Kidney (tissue), 22 donors: ENCODE measurements at places on chromosomes 13 and 19. TPM values are rescaled to one million over a fixed set of nuclear protein-coding genes. Genes with fewer than 3 reads are reported as not detected.

- H3K27me3 ChIP-seq: no peaks in the 10 kb centered on the region
- H3K27ac ChIP-seq: no peak overlapping the region
- H3K36me3 ChIP-seq: peaks cover under 1% of the 10 kb centered on the region
- no peaks in the 10 kb centered on the region for H3K4me1 ChIP-seq
- no peak for DNase-seq
- no peak overlapping the region for H3K4me3 ChIP-seq
These were observed 21.8 kb downstream of the DCAF15 start for GRCh38 chr19:13974073-13974472.

DNA sequence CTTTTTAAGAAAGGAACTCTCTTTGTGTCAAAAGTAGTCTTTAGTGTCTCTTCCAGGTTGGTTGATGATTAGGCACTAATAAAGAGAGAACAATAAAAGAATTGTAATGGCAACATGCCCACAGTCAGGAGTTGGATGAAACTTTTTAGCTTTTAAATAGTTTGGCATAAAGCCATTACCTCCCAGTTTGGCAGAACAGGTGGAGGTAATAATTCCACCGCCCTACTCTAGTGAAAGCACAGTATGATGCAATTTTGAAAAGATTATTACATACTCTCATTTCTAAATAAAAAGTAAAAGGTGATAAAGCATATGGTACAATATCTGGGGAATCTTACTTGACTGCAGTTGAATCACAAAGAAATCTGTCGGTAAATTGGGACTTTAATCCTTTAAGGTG lies 497.6 kb downstream of the SUCLA2 start:
- no peak for DNase-seq
- H3K4me3 ChIP-seq: no peak overlapping the region
- H3K36me3 ChIP-seq: no peaks in the 10 kb centered on the region
- no peaks in the 10 kb centered on the region for H3K27me3 ChIP-seq
- H3K27ac ChIP-seq: no peak overlapping the region
- no peaks in the 10 kb centered on the region for H3K4me1 ChIP-seq

- H3K27me3 ChIP-seq: no peaks in the 10 kb centered on the region
- H3K36me3 ChIP-seq: no peaks in the 10 kb centered on the region
- H3K4me3 ChIP-seq: no peak overlapping the region
- DNase-seq: no peak
These were observed 8.5 kb downstream of the KLF2 start for GRCh38 chr19:16333001-16333586.

- H3K27ac ChIP-seq: peak overlapping the region; percentile 97
- peaks cover 10% of the 10 kb centered on the region for H3K36me3 ChIP-seq
- H3K27me3 ChIP-seq: no peaks in the 10 kb centered on the region
- DNase-seq: no peak
These were observed 517 bp downstream of the GTF2F1 start for GRCh38 chr19:6392221-6393073.

- H3K4me1 ChIP-seq: peaks cover 4% of the 10 kb centered on the region
- H3K27me3 ChIP-seq: no peaks in the 10 kb centered on the region
- peak overlapping the region; percentile 77 for H3K27ac ChIP-seq
- no peaks in the 10 kb centered on the region for H3K36me3 ChIP-seq
These were observed 1.1 kb upstream of the ARHGAP35 start for GRCh38 chr19:46859637-46860124.

DNA sequence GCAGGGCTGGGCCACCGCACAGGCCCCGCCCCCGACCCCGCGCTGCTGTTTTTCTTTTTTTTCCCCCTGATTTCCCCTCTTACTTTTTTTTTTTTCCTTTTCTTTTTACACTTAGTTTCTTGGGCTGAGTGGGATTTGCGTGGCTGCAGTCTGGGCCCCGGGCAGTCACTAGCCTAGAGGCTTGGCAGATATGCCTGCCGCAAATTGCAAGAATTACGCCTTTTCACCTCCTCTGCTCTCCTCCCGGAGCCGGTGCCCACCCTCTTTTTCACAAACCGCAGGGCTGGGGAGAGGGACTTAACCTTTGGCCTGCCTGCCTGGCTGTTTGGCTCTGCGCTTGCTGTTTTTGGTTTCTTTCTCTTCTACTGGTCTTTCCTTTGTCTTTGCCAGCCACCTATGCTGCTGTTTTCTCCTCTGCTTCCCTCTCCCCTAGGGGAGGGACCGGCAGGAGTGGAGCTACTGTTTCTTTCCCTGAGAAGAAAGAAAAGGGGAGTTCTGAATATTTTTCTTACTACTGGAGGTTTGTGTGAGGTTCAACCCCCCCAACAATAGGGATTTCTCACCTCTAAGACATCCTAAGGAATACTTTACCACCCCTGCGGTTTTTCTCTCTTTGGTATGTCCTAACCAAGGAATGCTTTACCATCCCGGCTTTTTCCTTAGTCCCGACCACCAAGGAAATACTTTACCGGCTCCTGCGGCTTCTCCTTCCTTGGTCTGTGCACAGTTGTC lies 11.0 kb downstream of the ZNF552 start:
- H3K27ac ChIP-seq: peak overlapping the region; percentile 38
- peak overlapping the region; percentile 73 for H3K4me3 ChIP-seq
- DNase-seq: no peak
- no peaks in the 10 kb centered on the region for H3K27me3 ChIP-seq

DNA sequence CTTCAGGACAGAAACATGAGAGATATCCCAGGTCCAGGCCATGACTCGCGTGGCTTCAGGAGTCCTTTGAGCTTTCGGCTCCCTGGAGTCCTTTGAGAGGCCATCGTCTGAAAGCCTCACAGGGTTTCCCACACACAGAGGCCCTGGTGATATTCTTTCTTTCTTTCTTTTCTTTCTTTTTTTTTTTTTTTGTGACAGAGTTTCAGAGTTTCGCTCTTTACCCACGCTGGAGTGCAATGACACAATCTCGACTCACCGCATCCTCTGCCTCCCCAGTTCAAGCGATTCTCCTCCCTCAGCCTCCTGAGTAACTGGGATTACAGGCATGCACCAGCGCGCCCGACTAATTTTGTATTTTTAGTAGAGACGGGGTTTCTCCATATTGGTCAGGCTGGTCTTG lies 5.5 kb downstream of the SIN3B start:
- H3K27me3 ChIP-seq: no peaks in the 10 kb centered on the region
- H3K4me3 ChIP-seq: no peak overlapping the region
- no peak overlapping the region for H3K27ac ChIP-seq

DNA sequence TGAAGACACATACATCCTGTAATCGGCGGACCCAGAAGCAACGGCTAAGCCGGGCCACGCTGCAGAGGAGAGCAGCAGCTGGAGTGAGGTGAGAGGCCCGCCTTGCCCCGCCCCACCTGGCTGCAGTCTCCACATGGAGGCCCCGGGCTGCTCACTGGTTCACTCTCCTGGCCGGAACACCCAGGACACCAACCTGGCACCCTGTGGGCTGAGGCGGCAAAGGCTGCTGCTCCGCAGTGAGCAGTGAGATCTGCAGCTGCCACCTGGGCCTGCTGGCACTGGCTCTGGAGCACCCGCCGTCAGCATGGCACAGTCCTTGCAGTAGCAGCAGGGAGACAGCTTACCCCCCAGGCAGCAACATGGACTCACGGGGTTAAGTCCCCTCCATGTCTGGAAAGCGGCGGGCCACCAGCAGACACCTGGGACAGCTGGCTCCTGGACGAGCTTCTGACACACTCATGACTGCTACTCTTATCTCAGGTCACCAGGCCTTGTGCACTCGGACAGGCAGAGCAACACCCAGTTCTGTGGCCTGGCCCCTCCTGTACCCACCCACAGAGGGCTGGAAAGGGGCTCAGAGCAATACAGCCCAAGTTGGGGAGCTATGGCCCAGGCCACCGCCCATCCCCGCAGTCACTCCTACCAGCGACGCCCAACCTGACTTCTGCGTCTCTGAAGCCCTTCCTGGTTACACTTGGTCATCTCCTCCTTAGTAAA lies 13.2 kb upstream of the KPTN start:
- H3K4me3 ChIP-seq: no peak overlapping the region
- DNase-seq: no peak
- H3K4me1 ChIP-seq: no peaks in the 10 kb centered on the region
- no peak overlapping the region for H3K27ac ChIP-seq
- peaks cover 44% of the 10 kb centered on the region for H3K36me3 ChIP-seq

DNA sequence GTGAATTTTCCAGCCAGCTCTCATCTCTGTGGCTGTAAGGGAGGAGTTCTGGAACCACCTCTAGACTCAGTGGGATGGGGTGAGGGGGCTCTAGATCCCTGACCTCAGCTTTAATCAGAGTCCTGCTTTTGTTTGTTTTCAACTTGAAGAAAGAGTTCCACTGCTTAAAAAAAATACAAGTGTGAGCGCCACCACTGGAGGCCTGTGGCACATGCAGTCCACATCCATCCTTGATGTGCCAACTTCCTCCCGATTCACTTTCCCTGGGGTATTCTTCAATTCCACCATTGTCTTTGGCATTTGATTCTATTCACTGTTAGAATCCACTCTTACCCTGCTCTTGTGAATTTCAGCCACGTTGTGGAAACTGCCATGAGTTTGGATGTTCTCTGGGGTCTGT lies 62.4 kb upstream of the GJB6 start:
- no peak overlapping the region for H3K27ac ChIP-seq
- H3K27me3 ChIP-seq: no peaks in the 10 kb centered on the region
- no peaks in the 10 kb centered on the region for H3K4me1 ChIP-seq
- no peaks in the 10 kb centered on the region for H3K36me3 ChIP-seq

DNA sequence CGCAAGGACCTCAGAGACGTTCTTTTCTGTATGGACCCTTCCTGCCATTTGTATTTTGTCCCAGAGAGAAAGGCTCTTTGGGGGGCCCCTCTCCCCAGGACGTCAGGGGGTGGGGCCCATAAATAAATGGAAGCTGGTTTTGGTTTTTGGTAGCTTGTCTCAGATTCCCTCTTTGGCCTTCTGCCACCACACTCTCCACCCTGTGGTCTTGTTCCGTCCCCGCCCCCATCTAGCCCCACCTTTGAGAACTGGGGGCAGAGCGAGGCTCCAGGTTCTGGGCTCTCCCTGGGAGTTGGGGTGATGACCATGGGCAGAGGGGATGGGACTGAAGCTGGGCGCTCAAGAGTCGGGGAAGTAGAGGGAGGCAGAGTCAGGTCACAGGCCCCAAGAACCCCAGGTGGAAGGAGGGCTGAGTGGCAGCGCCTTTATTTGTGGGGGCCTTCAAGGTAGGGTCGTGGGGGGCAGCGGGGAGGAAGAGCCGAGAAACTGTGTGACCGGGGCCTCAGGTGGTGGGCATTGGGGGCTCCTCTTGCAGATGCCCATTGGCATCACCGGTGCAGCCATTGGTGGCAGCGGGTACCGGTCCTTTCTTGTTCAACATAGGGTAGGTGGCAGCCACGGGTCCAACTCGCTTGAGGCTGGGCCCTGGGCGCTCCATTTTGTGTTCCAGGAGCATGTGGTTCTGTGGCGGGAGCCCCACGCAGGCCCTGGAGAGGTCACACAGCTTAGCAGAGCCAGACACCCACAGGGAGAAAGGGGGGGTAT lies 3.3 kb downstream of the ISYNA1 start:
- H3K4me3 ChIP-seq: no peak overlapping the region
- H3K27ac ChIP-seq: peak overlapping the region; percentile 28
- H3K27me3 ChIP-seq: no peaks in the 10 kb centered on the region
- H3K36me3 ChIP-seq: no peaks in the 10 kb centered on the region

DNA sequence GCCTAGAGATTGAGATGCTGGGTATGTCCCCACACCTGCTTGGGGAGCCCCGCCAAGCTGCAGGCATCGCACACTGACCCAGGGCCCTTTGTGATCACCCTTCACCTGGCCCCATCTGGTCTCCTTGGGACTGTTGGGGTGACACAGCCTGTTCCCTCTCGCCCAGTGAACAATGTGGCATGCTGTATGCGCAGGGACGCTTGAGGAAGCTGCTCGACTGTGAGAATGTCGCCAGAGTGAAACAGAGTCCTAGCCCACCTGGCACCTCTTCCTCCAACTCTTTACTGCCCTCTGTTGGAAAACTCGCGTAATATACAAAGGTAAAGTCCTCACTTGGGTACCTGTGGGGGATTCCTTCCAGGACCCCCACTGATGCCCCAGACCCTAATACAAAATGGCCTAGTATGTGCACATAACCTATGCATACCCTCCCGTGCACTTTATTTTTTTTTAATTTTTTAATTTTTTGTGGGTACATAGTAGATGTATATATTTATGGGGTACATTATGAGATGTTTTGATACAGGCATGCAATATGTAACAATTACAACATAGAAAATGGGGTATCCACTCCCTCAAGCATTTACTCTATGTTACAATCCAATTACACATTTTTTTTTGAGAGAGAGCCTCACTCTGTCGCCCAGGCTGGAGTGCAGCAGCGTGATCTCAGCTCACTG lies 9.0 kb downstream of the BLOC1S3 start:
- peaks cover 2% of the 10 kb centered on the region for H3K4me1 ChIP-seq
- H3K27ac ChIP-seq: no peak overlapping the region
- no peaks in the 10 kb centered on the region for H3K27me3 ChIP-seq
- DNase-seq: peak; percentile 50

DNA sequence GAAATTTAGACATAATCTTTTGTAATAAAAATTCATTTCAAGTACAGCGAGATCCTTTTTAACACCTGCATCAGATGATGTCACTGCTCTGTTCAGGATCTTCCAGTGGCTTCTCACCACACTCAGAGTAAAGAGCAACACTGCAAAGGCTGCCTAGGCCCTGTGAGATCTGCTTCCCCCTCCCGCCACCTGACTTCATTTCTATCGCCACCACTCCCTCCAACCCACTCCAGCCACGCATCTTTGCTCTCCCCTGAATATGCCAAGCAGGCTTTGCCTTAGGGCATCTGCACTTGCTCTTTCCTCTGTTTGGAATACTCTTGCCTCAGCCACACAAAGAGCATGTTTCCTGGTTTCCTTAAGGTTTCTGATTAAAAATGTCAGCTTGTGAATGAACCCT lies 58.3 kb downstream of the MBNL2 start:
- H3K4me1 ChIP-seq: peaks cover 32% of the 10 kb centered on the region
- H3K4me3 ChIP-seq: no peak overlapping the region
- peak; percentile 53 for DNase-seq
- no peaks in the 10 kb centered on the region for H3K27me3 ChIP-seq

- DNase-seq: no peak
- no peaks in the 10 kb centered on the region for H3K36me3 ChIP-seq
- no peak overlapping the region for H3K27ac ChIP-seq
These were observed 25.6 kb upstream of the GAS6 start for GRCh38 chr13:113889467-113889866.

DNA sequence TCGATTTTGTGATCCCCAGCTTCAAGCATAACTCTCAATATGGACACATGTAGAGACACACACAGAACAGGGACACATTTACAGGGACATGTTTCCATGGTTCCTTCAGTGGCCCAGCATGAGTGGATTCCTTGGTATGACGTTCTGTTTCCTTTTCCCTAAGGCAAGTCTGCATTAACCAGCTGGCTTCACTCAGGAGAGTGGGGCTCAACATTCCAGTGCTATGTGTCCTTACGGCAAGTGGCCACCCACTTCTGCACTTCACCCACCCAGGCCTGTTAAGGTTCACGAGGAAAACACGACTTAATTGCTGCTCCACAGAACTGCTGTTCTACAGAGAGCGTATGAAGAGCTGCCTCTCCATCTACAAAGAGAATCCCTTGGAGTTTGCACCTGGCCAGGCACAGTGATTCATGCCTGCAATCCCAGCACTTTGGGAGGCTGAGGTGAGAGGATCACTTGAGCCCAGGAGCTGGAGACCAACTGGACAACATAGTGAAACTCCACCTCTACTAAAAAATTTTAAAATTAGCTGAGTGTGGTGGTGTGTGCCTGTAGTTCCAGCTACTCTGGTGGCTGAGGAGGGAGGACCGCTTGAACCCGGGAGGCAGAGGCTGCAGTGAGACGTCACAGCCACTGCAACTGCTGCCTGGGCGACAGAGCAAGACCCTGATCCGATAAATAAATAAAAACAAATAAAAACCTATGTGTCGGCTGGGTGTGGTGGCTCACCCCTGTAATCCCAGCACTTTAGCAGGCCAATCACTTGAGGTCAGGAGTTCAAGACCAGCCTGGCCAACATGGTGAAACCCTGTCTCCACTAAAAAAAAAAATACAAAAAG lies 32.5 kb downstream of the BRD4 start:
- H3K4me3 ChIP-seq: no peak overlapping the region
- no peaks in the 10 kb centered on the region for H3K27me3 ChIP-seq
- H3K36me3 ChIP-seq: no peaks in the 10 kb centered on the region
- H3K4me1 ChIP-seq: peaks cover 51% of the 10 kb centered on the region

The CEACAM19 gene
- 5.1 TPM for total RNA-seq

The KLF1 gene
- total RNA-seq: not detected

The PRR20C gene
- total RNA-seq: not detected
